Left ventricle myocardium inferior (tissue), 1 donor: ENCODE measurements at places on chromosomes 2 and 18. TPM values are rescaled to one million over a fixed set of nuclear protein-coding genes. Genes with fewer than 3 reads are reported as not detected.

MLPH gene
- total RNA-seq: 73.5 TPM

CNTNAP5 gene
- total RNA-seq: not detected

TRIM54 gene
- 285 TPM for total RNA-seq

ABCB11 gene
- total RNA-seq: 0.05 TPM

NCKAP5 gene
- total RNA-seq: 6.0 TPM

ID2 gene
- 32.2 TPM for total RNA-seq

- H3K4me3 ChIP-seq: no peak overlapping the region
- no peak for DNase-seq
- no peak overlapping the region for H3K27ac ChIP-seq
Observed at GRCh38 chr2:5756272-5756671, 64.1 kb downstream of the SOX11 start.

DNA sequence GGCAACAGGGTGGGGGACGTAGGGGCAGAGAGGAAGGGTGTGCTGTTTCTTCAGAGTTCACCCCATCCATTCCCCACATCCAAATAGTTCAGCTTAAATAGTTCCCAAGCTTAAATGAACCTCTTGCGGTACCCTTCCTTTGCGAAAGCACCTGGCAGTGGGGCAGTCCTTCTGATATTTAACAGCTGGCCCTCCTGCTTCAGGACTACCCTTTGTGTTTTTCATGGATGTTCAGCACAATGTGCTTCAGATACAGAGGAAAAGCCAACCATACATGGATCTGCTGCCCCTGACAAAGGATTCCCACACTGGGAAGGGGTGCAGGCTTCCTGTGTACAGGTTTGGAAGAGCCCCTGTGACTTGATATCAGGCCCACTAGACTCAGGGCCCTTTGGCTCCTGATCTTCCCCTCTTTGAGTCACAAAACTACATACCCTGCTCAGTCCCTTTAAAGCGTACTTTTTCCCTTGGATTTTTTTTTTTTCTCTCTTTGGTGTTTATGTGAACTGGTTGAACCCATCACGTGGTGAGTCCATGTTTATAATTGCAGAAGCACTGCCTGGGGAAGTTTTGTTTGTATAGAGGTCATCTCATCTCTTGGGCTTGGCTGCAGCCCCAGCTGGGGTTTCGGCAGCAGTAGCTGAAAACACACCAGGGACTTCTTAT is 45.3 kb upstream of the IGFBP5 start:
- peaks cover 16% of the 10 kb centered on the region for H3K4me1 ChIP-seq
- H3K27me3 ChIP-seq: no peaks in the 10 kb centered on the region
- no peak overlapping the region for H3K4me3 ChIP-seq
- peak overlapping the region; percentile 76 for H3K27ac ChIP-seq
- no peak for DNase-seq

DNA sequence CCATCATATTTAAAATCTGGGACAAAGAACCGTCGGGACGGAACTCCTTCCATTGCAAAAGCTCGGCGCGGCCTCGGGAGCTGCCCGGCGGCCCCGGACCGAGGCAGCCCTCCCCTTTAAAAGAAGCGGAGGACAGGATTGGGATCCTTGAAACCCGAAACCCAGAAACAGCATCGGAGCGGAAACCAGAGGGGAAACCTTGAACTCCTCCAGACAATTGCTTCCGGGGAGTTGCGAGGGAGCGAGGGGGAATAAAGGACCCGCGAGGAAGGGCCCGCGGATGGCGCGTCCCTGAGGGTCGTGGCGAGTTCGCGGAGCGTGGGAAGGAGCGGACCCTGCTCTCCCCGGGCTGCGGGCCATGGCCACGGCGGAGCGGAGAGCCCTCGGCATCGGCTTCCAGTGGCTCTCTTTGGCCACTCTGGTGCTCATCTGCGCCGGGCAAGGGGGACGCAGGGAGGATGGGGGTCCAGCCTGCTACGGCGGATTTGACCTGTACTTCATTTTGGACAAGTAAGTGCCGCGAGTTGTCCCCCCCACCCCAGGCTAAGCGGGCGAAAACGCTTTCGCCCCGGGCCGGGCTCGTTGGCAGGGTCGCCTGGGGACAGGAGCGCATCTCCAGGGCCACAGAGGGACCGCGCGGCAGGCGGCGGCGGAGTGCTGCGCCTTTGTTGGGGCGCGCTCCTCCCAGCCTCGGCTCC is at the start of gene ANTXR1:
Gene ANTXR1 (plus strand): TSS at position 38 of the 698 bp plus-strand sequence. CDS start 321 bp downstream, at position 359.
- peak; percentile 22 for DNase-seq
- peak within 1 kb of the TSS; percentile 88 for H3K4me3 ChIP-seq
- H3K27ac ChIP-seq: peak within 1 kb of the TSS; percentile 80
- peaks cover 49% of the 10 kb centered on the region for H3K27me3 ChIP-seq

DNA sequence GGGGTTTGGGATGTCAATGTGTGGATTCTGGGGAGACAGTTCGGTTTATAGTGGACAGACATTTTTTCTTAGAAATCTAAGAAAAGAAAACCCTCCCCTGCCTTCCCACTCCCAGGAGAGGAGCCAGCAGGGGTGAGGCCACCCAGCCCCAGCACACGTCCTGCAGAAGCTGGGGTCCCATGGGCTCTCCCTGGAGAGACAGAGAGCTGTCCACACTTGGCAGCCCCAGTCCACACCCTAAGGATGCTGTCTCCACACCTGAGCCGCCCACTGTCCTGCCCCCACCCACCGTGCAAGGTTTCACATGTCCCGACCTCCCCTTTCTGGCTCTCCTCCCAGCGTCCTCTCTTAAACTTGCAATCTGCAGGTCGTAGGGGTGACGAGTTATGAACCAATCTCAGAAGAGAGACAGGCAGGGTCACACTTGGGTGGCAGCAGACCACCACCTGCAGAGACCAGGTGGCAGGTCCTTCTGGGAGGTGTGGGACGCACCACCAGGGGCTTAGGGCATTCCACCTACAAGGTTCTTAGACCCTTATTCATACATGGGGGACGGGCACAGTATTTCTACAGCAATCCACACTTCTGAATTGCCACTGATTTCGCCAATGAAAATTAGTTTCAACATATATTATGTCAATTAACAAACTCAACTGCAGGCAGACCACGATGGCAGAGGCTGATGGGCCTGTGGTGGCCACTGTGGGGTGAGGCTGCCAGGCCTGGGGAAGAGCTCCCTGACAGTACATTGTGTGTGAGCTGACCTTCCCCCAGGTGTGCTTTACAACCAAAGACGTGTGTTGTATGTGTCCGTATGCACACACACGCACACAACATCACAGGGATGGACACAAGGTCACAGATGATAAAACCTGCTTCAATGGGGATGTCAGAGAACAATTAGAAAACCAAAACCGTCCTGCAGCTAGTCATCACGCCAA is 158.5 kb downstream of the TPO start:
- peaks cover 32% of the 10 kb centered on the region for H3K27me3 ChIP-seq
- no peak for DNase-seq
- H3K4me3 ChIP-seq: no peak overlapping the region
- H3K36me3 ChIP-seq: no peaks in the 10 kb centered on the region
- H3K27ac ChIP-seq: peak overlapping the region; percentile 80
- peaks cover 16% of the 10 kb centered on the region for H3K4me1 ChIP-seq

DNA sequence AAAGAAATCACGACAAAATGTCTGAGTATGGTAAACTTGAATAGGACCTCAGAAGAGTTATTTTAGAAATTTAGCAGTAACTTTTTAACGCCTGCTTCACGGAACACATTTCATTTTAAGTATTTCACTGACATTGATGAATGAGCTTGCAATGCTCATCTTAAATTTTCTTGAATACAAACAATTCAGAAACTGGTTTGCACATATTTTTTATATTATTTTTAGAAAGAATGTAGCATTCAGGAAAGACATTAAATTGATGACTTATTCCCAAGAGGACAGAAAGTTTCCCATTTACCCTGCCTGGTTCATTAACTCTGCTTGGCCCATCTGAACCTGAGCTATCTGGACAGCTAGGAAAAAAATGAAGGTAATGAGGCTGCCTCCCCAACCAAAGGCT is 89.3 kb downstream of the MBD2 start:
- peaks cover 3% of the 10 kb centered on the region for H3K36me3 ChIP-seq
- H3K27me3 ChIP-seq: no peaks in the 10 kb centered on the region
- H3K27ac ChIP-seq: no peak overlapping the region
- no peak for DNase-seq

- no peak for DNase-seq
- H3K27me3 ChIP-seq: no peaks in the 10 kb centered on the region
- H3K4me3 ChIP-seq: peak overlapping the region; percentile 76
- H3K36me3 ChIP-seq: no peaks in the 10 kb centered on the region
Observed at GRCh38 chr2:46701152-46701551, 214.5 kb downstream of the MCFD2 start.

DNA sequence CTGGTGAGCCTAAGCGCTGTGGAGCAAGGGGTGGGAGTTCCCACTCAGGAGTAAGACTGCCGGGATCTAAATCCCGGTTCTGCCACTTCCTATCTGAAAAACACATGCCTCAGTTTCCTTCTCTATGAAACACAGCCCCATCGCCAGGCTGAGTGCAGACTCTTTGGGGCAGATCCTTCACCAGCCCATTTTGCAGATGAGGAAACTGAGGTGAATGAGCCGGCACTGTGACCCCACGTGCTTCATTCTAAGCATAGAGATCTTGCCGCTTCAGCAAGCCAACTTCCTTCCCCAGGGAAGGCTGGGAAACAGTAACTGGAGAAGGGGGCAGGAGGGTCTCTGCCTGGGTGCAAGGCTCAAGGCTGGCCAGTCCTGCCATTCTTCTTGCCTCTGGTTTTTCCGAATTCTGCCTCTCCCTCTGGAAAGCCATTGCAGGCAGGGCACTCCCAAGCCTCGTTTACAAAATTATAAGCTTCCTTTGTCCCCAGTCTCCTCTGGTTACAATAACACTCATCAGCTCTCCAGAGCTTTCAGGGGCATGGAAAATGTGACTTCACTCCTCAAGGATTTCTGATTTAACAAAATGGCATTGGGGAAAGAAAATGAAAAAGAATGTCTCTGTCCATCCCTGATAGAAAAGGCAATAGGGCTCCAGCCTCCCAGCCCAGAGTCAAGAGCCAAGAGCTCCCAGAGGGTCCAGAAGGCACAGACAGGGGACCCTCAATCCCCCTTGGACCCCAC is 249.2 kb downstream of the TNS1 start:
- no peaks in the 10 kb centered on the region for H3K36me3 ChIP-seq
- no peaks in the 10 kb centered on the region for H3K27me3 ChIP-seq
- no peak overlapping the region for H3K4me3 ChIP-seq
- peak overlapping the region; percentile 23 for H3K27ac ChIP-seq
- H3K4me1 ChIP-seq: peaks cover 26% of the 10 kb centered on the region
- DNase-seq: no peak

DNA sequence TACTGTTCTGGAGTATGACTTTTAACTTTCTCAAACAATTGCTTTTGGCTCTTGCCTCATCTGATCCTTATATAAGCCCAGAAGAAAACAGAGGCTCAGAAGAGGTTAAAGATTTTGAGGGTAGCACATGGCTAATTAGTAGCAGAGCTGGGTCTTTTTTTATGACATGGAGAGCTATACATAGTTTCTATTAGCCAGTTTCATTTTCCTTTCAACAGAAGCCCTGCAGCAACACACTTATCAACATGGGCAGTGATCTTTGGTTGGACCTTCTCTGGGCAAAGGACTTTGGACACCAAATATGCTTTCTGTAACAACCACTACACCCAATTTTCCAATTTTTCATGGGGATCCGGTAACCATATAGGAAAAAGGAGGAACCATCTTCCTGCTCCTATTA is 64.9 kb downstream of the NCKAP5 start:
- no peak overlapping the region for H3K4me3 ChIP-seq
- no peak for DNase-seq
- H3K36me3 ChIP-seq: no peaks in the 10 kb centered on the region
- H3K27me3 ChIP-seq: no peaks in the 10 kb centered on the region
- H3K27ac ChIP-seq: no peak overlapping the region

- H3K4me3 ChIP-seq: no peak overlapping the region
- H3K27me3 ChIP-seq: peaks cover 100% of the 10 kb centered on the region
- DNase-seq: no peak
Observed at GRCh38 chr2:118813111-118813510, 34.3 kb downstream of the EN1 start.

GRCh38 chr2:233428438-233428837 is 74.1 kb downstream of the DGKD start:
- no peak overlapping the region for H3K4me3 ChIP-seq
- no peaks in the 10 kb centered on the region for H3K36me3 ChIP-seq
- DNase-seq: no peak
- peak overlapping the region; percentile 73 for H3K27ac ChIP-seq

- H3K27me3 ChIP-seq: no peaks in the 10 kb centered on the region
- peak; percentile 75 for DNase-seq
- H3K27ac ChIP-seq: peak overlapping the region; percentile 66
- H3K4me3 ChIP-seq: no peak overlapping the region
Observed at GRCh38 chr2:197097578-197098366, 171.3 kb upstream of the PGAP1 start.

DNA sequence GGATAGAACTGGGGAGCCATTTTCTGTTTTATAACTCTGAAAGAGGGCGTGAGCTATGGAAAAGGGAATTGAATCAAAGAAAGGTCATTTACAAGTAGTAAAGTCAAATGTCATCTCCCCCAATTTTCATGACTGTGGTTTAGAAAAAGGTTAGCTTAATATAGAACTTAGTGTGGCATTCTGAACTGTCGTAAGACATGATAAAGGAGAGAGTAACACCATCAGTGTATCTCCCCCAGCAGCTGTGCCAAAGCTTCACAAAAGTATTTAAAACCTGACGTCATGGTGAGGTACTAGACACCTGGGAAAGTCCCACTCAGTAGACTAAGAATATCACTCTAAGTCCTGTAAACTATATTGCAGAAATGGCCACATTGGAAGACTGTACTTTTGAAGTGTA is 5.8 kb upstream of the IKZF2 start:
- H3K4me3 ChIP-seq: no peak overlapping the region
- peaks cover 16% of the 10 kb centered on the region for H3K4me1 ChIP-seq
- no peaks in the 10 kb centered on the region for H3K36me3 ChIP-seq
- no peak overlapping the region for H3K27ac ChIP-seq

GRCh38 chr2:6973895-6974545 is 56.8 kb downstream of the RNF144A start:
- H3K27me3 ChIP-seq: no peaks in the 10 kb centered on the region
- no peak overlapping the region for H3K27ac ChIP-seq
- DNase-seq: no peak
- peaks cover 5% of the 10 kb centered on the region for H3K36me3 ChIP-seq
- H3K4me1 ChIP-seq: peaks cover 44% of the 10 kb centered on the region
- no peak overlapping the region for H3K4me3 ChIP-seq

- peaks cover 100% of the 10 kb centered on the region for H3K4me1 ChIP-seq
- no peak overlapping the region for H3K4me3 ChIP-seq
- no peaks in the 10 kb centered on the region for H3K27me3 ChIP-seq
- H3K27ac ChIP-seq: peak overlapping the region; percentile 80
- no peak for DNase-seq
- peaks cover 15% of the 10 kb centered on the region for H3K36me3 ChIP-seq
Observed at GRCh38 chr2:54603357-54603756, 120.1 kb upstream of the EML6 start.

- peaks cover 58% of the 10 kb centered on the region for H3K4me1 ChIP-seq
- no peak overlapping the region for H3K4me3 ChIP-seq
Observed at GRCh38 chr2:19359456-19359855, 1.0 kb upstream of the OSR1 start.

DNA sequence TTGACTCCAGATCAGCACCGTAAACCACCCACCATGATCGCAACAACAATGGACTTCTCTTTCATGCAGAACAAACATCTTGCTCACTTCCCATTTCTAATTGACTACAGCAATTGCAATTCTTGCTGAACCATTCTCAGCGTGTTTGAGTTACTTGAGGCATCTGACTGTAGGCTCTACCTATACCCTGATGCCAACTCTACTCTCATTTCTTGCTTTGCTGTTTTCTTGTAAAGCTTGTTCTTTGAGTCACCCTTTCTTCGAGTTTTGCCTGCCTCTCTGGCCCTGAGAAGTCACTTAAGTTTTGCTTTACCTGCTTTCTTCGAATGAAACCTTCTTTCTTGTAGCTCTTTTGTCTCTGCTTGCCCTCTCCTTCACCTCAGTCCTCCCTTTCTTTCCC is 160.5 kb upstream of the RND3 start:
- no peaks in the 10 kb centered on the region for H3K36me3 ChIP-seq
- no peak overlapping the region for H3K4me3 ChIP-seq
- H3K27ac ChIP-seq: no peak overlapping the region
